ENCODE measurements at places on chromosomes 1 and 21.

GRCh38 chr21:33266789-33267135 lies 595 bp downstream of the IL10RB start:
- no peak for DNase-seq

DNA sequence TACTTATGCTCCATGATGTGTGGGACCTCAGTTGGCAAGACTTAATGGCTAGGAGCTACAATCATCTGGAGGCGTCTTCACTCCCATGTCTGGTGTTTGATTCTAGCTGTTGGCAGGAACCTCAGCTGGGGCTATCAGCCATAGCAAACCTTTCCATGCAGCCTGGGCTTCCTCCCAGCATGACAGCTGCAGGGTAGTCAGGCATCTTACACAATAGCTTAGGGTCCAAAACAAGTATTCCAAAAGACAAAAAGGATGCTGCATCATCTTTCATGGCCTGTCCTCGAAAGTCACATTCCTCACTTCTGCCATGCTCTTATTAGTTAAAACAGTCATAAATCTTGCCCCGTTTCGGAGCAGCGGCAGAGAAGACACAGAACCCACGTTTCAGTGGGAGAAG lies 90.9 kb downstream of the LRRC8C start:
- DNase-seq = peak; percentile 42

- DNase-seq = no peak
These were observed 25.1 kb downstream of the LRRC3 start for GRCh38 chr21:44480200-44481053.

- DNase-seq = peak; percentile 59
These were observed 655 bp downstream of the USF1 start for GRCh38 chr1:161044908-161045735.

DNA sequence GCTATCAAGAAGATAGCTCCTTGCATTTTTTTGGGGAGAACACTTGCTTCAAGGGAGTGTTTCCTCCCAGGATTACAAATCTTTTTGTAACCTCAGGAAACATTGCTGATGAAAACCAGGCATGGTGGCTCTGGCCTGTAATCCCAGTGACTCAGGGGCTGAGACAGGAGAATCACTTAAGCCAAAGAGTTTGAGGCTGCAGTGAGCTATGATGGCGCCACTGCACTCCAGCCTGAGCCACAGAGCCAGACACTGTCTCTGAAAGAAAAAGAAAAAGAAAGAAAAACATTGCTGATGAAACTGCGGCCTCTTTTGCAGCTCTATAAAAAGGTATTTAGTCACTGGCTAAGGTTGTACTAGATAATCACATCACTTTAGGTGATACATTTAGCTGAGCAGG lies 7.3 kb downstream of the RNU1-2 start:
- DNase-seq = peak; percentile 84

DNA sequence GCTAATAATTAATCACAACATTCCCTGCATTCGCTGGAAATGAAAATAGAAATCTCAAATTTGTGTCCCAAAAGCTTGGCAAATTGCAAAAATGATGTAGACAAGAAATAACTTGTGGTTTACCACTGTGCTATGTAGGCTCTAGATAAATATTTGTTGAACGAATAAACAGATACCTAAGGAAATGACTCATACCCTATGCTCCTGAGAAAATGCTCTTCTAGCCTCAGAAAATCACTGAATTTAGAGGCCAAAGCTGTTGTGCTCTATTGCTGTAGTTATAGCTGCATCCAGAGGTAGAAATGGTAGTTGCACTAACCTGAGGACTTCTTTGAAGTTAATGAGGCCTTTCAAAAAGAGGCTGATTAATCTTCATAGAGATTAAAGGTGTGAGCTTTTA lies 142.0 kb upstream of the ZNHIT6 start:
- DNase-seq = peak; percentile 91

GRCh38 chr1:202625416-202626360 lies 84.6 kb downstream of the SYT2 start:
- DNase-seq = peak; percentile 68

GRCh38 chr1:87829360-87829759 lies 500.7 kb downstream of the LMO4 start:
- no peak for DNase-seq

DNA sequence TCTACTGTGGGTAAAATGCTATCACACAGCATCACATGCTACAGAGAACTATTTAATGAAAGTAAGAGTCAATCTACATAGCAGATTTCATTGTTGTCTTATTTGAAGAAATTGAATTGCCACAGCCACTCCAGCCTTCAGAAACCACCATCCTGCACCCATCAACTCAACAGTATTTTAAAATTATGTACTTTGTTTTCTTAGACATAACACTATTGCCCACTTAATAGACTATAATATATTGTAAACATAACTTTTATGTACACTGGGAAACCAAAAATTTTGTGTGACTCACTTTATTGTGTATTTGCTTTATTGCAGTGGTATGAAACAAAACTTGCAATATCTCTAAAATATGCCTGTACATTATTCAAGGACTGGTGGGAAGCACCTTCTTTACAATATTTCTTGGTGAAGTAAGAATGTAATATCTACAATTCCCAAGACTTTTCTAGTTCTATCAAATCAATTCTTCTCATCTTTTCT lies 133.0 kb downstream of the DUSP10 start:
- DNase-seq = no peak

- no peak for DNase-seq
These were observed 34.5 kb downstream of the AADACL4 start for GRCh38 chr1:12678350-12678749.
